ENCODE measurements at places on chromosomes 2 and 18.

DNA sequence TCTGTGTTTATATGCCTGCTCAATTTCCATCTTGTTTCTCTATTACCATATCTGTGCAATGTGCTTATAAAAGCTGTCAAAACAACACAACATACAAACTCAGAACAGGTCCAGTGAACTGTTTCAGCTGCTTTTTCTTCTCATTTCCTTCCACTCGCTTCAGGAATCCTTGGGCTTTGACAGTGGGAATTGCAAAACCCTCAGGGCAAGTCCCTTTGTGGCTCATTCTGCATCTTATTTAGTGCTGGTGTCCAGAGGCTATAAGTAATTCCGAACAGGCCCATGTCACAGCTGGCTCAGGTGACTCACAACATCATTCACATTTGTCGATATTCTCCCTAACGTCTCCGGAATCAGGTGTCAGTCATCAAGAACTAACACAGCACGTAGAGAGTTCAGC, 309.9 kb upstream of the ZNF521 start:
- H3K27ac ChIP-seq: no peak overlapping the region
- H3K4me3 ChIP-seq: no peak overlapping the region
- no peaks in the 10 kb centered on the region for H3K27me3 ChIP-seq
- H3K4me1 ChIP-seq: no peaks in the 10 kb centered on the region

GRCh38 chr18:74836296-74837139, 238.8 kb downstream of the ZNF407 start:
- no peak overlapping the region for H3K27ac ChIP-seq
- H3K4me3 ChIP-seq: no peak overlapping the region
- H3K4me1 ChIP-seq: no peaks in the 10 kb centered on the region
- H3K36me3 ChIP-seq: no peaks in the 10 kb centered on the region
- H3K27me3 ChIP-seq: no peaks in the 10 kb centered on the region
- no peak for DNase-seq

DNA sequence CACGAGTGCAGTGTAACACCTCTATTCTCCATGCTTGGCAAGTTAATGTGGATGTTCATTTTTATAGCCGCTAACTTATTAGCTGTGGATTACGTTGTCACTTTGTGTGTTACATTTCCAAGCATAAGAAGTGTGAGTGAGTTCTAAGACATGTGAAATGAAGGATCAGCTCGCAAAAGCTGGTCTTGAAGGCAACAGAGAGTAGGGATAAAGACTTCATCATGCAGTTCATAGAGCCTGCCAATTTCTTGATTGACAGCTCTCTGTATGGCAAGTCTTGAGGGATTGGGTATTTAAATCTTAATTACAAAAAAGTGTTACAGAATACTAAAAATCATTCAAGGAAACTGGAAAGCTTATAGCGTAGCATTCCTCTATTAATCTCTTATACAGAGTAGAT, 25.8 kb upstream of the DPP4 start:
- H3K27ac ChIP-seq: no peak overlapping the region
- H3K36me3 ChIP-seq: no peaks in the 10 kb centered on the region
- no peaks in the 10 kb centered on the region for H3K27me3 ChIP-seq
- H3K4me1 ChIP-seq: no peaks in the 10 kb centered on the region
- DNase-seq: no peak
- H3K4me3 ChIP-seq: no peak overlapping the region

DNA sequence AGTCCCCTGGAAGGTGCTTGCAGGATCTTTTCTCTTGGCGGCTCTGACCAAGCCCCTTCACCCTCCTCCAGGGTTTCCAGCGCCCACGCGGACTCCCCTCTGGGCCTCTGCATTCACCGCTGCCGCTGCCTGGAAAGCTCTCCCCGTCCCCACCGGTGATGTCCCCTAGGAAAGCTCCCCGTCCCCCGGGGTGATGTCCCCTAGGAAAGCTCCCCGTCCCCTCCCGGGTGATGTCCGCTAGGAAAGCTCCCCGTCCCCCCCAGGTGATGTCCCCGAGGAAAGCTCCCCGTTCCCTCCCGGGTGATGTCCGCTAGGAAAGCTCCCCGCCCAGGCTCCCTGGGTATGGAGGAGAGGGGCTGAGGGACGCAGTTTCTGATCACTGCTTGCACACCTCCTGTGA, 27.9 kb downstream of the ZAP70 start:
- no peak overlapping the region for H3K4me3 ChIP-seq
- no peaks in the 10 kb centered on the region for H3K4me1 ChIP-seq
- peaks cover 20% of the 10 kb centered on the region for H3K36me3 ChIP-seq

DNA sequence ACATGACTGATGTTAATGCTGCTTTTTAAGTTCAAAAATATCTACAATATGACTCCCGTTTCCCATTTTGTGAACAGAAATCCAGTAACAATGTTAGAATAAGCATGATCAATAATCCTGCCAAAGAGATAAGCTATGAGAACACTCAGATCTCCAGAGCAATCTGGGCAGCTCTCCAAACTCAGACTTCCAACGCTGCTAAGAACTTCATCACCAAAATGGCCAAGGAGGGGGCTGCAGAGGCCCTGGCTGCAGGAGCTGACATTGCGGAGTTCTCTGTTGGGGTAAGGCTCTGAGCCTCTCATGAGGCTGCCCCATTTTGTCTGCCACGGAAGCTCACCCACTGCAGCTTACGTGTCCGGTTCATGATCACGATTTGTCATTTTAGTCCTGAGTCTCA, 68.4 kb downstream of the UGGT1 start:
- H3K4me1 ChIP-seq: no peaks in the 10 kb centered on the region
- no peak for DNase-seq
- H3K4me3 ChIP-seq: no peak overlapping the region
- H3K36me3 ChIP-seq: peaks cover 91% of the 10 kb centered on the region
- H3K27me3 ChIP-seq: no peaks in the 10 kb centered on the region
- H3K27ac ChIP-seq: no peak overlapping the region

DNA sequence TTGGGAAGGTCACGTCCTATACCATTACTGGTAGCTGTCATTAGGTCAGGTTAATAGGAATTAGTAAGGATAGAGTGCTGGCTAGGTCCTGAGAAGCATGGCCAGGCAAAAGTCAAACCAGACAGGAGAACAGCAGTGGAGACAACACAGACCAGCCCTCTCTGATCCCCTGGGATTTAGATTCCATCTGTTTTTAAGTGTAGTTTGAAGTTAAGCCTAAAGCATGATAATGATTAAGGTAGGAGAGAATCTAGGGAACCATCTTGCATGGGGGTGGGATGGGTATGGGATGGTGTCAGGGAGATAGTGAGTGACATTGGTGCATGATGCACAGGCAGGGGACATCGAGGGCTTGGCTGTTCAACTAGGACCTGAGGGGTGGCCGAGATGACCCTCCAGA, 96.6 kb downstream of the MYCN start:
- no peak overlapping the region for H3K4me3 ChIP-seq
- H3K4me1 ChIP-seq: no peaks in the 10 kb centered on the region
- H3K36me3 ChIP-seq: no peaks in the 10 kb centered on the region
- no peak for DNase-seq
- H3K27me3 ChIP-seq: peaks cover 3% of the 10 kb centered on the region
- H3K27ac ChIP-seq: no peak overlapping the region

DNA sequence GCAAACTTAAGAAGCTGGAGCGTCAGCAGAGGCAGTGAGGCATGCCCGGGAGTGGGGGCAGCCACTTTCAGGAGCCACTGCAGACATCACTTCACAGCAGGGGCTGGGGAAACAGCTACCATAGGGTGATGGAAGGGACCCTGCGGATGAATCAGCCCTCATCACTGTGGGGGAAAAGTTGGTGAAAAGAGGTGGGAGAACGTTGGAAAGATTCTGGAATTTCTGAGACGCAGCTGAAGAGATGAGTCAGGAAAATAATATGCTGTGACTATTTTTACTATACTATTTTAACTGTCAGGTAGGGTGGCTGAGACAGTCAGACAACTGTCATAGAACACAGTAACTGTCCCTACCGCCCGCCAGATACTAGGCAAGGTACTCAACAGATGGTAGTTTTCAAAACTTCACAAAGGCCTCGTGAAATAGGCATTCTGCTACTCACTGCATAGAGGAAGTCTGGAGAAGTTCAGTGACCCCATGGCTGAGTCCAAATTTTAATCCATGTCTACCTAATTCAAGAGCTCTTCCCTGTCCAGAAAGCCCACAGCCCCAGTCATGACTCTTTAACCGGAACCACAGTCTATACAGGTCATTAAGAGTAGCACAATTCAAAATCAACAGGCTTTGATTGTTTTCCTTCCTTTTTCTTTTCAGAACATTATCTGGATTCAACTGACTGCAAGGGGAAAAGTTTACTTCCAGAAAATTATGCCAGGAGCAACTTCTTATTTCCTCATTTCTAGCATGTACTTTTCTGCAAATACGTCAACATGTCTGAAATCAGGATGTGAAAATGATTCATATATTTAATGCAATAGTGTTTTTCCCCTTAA, 39.3 kb upstream of the EPB41L3 start:
- no peaks in the 10 kb centered on the region for H3K27me3 ChIP-seq
- H3K4me3 ChIP-seq: no peak overlapping the region
- no peak for DNase-seq
- no peaks in the 10 kb centered on the region for H3K4me1 ChIP-seq

- H3K4me1 ChIP-seq: no peaks in the 10 kb centered on the region
- H3K27me3 ChIP-seq: peaks cover 44% of the 10 kb centered on the region
- H3K36me3 ChIP-seq: no peaks in the 10 kb centered on the region
- H3K27ac ChIP-seq: no peak overlapping the region
Measured at GRCh38 chr2:105143467-105144151, 97.9 kb upstream of the GPR45 start.

DNA sequence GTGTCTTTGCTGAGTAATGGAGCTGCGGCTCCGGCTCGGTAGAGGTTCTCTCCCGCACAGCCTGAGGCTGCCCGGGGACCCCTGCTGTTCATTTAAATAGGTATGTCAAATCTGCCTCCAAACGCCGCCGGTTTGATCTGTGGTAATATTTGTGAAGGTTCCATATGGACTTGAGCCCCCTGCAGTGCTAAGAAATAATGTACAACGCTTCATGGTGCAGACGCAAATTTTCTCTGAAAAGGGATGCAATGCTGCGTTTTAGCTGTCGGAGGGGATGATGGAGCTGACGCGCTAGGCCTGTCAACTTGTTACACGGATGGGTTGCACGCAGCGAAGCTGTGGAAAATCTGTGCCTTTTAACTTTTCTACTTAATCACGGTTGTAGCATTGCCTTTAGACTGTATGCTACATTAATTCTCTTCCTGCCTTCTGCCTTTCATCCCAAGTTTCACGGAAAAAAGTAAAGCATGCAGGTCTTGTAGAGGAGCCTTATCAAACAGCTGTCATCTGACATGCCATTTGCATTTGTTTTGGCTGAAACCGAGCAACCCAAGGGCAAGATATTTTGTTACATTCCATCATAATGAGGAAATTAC, 43.2 kb downstream of the MRPS9 start:
- DNase-seq: no peak
- H3K36me3 ChIP-seq: no peaks in the 10 kb centered on the region
- H3K4me3 ChIP-seq: no peak overlapping the region

DNA sequence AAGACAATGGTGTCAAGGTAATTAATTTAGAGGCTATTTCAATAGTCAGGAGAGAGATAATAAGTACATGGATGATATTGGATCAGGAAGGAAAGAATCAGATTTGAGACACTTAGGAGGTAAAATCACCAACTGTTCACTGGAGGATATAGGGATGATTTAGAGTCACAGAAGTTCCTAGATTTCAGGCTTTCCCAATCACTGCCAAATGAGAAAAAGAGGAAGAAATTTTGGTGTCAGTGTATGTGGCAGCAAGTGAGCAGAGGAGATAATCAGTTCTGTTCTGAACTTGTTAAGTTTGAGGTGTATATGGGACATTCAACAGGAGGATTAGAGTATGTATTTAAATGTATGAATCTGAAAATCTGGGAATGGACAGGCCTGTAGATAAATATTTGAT, 640.4 kb downstream of the NR4A2 start:
- H3K27ac ChIP-seq: no peak overlapping the region
- H3K36me3 ChIP-seq: no peaks in the 10 kb centered on the region
- H3K4me3 ChIP-seq: no peak overlapping the region

GRCh38 chr2:202377207-202377761, 1.2 kb downstream of the BMPR2 start:
- no peaks in the 10 kb centered on the region for H3K27me3 ChIP-seq
- no peaks in the 10 kb centered on the region for H3K4me1 ChIP-seq
- peak overlapping the region; percentile 98 for H3K4me3 ChIP-seq

GRCh38 chr2:42556315-42556890, 12.0 kb upstream of the MTA3 start:
- H3K36me3 ChIP-seq: no peaks in the 10 kb centered on the region
- no peak for DNase-seq
- H3K4me3 ChIP-seq: no peak overlapping the region
- no peaks in the 10 kb centered on the region for H3K27me3 ChIP-seq
- H3K27ac ChIP-seq: no peak overlapping the region

- no peaks in the 10 kb centered on the region for H3K36me3 ChIP-seq
- no peak overlapping the region for H3K4me3 ChIP-seq
- H3K27ac ChIP-seq: no peak overlapping the region
- peak; percentile 68 for DNase-seq
- no peaks in the 10 kb centered on the region for H3K27me3 ChIP-seq
- peaks cover 14% of the 10 kb centered on the region for H3K4me1 ChIP-seq
Measured at GRCh38 chr2:71545572-71546274, 92.4 kb downstream of the DYSF start.
